ENCODE measurements at places on chromosomes 6 and 20.

GRCh38 chr6:62285612-62286469, at the start of gene KHDRBS2:
TSS of gene KHDRBS2 (minus strand) at chr6:62286225.
- peak; percentile 91 for DNase-seq

DNA sequence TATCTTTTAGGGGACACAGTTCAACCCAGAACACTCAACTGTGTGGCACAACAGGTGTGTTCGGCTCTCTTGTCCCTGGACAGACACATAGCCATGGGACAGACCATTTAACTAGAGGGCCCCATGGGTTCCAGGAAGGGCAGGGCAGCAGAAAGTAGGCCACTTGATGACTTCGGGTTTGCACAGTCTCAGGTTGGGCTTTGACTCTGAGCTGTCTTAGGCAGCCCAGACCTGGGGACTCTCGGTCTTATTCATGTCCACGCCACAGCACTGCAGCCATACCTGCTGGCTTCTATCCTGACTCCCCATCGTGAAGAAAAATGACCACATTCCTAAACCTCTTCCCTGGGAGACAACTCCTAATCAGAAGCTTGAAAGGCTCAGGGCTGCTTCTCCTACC, 146.1 kb upstream of the AKAP12 start:
- DNase-seq, result no peak

GRCh38 chr20:35360033-35360432, 51.7 kb downstream of the UQCC1 start:
- no peak for DNase-seq

DNA sequence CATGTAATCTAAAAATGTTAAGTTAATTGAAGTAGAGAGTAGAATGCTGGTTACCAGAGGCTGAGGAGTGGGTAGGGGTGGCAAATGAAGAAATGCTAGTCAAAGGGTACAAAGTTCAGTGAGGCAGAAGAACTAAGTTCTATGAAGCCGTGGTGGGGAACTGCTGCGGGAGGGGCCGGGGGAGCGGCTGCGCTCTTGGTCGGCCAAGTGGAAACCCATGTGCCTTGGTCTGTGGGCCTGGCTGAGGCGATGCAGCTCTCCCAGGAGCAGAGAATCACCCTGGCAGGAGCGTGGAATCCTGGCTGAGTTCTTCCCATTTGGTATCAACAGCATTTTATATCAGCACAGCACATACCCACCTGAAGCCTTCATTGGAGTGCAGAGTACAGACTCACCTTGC, 22.3 kb downstream of the TTLL2 start:
- DNase-seq, result no peak

DNA sequence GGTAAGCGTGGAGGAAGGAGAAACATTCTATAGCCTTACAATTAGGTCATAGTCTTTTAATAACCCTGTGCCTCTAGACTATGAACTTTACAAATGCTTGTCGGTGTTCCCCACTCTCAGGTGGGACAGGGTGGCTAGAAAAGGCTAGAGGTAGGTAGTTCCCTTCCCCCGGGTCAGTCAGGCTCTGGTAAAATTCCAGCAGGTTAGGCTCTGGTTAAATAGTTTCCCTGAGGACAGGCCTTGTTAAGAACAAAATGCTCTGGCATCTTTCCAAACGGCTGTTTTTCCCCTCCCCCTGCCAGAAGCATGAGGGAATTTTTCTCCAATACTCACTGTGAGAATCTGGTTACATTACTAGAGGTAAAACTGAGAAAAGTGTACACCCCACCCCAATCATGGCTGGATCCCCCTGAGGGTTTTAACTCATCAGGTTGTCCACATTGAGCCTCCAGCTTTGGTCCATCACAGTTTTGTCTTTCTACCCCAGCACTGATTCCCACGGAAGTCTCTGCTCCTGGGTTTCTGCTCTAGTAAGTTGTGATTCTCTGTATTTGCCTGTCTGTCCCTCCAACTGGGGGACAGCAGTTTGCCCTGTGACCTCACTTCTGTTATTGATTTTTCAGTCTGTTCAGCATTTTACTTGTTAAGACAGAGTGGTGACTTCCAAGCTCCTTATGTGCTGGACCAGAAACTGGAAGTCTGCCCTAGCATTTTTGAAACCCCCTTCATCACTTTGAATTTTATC, 84.7 kb upstream of the ADGRF1 start:
- DNase-seq, result no peak

GRCh38 chr6:57221191-57221935, 744 bp downstream of the RAB23 start:
- DNase-seq, result peak; percentile 17

DNA sequence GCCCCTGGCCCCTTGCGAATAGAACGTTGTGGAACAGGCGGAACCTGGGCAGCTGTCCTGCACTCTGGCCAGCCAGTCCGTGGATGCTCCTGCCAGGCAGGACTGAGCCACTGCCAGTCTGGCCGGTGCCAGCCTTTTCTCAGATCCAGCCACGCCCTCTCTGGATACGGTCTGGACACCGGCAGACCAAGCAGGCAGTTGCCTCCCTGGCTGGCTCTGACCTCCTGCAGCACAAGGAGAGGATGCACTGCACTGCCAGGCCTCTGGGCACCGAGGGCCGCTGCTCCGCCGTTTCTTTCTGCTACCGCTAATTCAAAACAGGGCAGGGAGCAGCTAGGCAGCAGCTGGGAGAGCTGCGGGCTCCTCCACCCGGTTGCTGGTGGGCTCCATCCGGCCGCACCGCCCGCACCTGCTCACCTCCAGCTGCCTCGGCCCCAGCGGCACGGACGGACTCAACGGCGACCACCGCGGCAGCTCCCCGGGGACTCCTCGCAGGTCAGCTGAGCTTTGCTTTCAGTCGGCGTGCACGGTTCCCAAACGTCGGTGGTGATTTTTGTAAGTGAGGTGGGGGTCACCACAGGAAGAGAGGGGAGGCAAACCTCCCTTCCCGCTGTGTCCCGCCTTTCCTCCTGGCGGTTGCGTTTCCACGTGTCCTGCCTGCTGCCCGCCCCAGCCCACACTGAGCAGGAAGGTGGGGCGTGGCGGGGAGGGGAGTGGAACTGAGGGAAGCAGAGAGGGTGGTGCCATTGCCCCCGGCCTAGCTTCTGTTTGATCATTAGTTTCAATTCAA, 30.3 kb upstream of the AFDN start:
- DNase-seq, result no peak

DNA sequence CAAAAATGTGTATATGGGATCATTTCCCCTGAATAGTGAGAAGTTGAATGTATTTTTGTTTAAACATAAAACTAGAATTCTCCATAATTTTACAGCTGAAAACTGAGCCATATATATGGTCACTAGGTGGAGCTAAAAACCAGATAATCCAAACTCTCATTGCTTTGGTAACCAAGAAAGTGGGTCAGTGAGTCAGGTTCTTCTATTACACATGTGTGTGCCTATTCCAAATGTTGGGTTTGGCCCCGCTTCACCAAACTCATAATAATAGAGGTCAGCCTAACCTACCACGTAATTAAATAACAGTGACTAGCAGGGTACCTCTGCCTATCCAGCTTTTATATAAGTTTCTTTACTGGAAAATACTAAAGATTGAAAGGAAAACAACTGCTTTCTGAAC, 19.3 kb upstream of the RNGTT start:
- DNase-seq, result peak; percentile 75

DNA sequence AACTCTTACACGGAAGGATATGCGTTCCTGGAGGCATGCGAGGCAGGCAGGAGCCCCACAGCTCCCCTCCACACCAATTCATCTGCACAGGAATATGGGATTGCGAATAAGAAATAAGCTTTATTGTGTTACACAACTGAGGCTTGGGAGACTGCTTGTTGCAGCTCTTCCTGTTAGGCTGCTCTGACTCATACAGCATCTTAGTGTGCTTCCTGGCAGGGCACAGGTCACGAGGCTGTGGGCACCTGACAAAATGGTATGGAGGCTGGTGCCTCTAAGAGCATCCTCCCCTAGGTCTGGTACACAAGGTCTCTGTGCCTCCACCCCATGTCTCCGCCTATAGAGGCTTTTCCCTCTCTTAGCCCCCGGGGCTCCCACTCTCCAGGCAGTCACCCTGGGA, 6.8 kb downstream of the SLC22A3 start:
- no peak for DNase-seq

DNA sequence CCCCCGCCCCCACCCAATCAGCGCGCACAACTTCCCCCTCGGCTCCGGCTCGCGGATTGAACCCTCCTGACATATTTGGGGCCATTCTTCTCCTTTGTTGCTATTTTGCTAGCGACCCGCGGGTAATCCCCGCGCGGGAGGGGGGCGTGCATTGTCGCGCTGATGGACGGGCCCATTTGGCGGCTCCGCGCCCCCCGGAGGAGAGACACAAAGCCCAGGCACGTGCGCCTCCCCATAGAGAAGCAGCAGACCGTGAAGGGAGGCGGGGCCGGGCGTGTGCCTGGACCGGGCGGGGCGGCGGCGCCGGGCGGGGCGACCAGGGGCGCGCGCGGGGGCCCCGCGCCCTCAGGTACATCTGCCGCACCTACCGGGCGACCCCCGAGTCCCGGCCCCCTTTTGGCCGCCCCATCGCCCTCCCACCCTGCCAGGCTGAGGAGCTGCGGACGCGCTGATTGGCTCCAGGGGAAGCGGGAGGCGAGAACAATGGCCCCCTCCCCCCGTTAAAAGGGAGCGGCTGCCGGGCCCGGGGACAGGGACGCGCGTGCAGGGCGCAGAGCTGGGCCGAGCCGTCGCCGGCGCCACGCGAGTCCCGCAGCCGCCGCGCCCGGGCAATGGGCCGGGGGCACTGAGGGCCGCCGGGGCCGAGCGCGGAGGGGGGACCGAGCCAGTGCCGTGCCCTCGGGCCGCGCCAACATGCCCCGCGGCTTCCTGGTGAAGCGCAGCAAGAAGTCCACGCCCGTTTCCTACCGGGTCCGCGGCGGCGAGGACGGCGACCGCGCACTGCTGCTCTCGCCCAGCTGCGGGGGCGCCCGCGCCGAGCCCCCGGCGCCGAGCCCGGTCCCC, at the start of gene INSM1:
TSS of gene INSM1 (plus strand) at position 530 of the 843 bp plus-strand sequence. CDS start at position 694, 164 bp downstream.
- DNase-seq, result peak; percentile 39

DNA sequence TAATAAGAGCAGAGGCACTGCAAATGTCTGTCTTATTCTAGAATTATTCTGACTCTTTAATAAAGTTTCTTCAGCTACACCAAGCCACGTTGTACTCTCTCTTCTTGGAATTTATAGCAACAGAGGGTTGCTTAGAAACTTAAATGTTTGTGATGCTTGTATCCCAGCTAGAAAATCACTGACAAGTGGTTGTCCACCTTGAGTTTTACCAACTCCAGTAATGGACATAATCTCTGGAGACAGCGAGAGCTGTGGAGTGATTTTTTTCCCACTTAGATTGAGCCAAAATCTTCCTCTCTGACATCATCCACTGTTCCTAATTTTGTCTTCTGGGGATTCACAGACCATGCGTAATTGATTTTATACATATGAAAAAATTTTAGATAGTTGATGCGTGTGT, 8.0 kb downstream of the ECT2L start:
- DNase-seq, result no peak

GRCh38 chr20:57395111-57395966, 4.1 kb downstream of the RBM38 start:
- peak; percentile 95 for DNase-seq

DNA sequence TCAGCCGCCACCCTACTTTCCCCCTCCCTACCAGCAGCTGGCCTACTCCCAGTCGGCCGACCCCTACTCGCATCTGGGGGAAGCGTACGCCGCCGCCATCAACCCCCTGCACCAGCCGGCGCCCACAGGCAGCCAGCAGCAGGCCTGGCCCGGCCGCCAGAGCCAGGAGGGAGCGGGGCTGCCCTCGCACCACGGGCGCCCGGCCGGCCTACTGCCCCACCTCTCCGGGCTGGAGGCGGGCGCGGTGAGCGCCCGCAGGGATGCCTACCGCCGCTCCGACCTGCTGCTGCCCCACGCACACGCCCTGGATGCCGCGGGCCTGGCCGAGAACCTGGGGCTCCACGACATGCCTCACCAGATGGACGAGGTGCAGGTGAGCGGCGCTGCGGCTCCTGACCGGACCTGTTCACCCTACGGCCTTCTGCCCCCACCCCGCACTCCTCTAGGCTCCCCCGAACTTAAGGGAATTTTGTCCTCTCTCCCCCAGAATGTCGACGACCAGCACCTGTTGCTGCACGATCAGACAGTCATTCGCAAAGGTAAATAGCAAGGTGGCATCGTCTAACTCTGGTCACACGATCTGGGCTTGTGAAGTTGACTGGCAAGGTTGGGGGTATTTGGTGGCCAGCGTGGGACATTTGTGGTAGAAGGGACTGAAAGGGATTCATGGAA, 2.3 kb downstream of the TFAP2C start:
- DNase-seq, result no peak

GRCh38 chr6:153503810-153504209, 372.7 kb upstream of the RGS17 start:
- no peak for DNase-seq

DNA sequence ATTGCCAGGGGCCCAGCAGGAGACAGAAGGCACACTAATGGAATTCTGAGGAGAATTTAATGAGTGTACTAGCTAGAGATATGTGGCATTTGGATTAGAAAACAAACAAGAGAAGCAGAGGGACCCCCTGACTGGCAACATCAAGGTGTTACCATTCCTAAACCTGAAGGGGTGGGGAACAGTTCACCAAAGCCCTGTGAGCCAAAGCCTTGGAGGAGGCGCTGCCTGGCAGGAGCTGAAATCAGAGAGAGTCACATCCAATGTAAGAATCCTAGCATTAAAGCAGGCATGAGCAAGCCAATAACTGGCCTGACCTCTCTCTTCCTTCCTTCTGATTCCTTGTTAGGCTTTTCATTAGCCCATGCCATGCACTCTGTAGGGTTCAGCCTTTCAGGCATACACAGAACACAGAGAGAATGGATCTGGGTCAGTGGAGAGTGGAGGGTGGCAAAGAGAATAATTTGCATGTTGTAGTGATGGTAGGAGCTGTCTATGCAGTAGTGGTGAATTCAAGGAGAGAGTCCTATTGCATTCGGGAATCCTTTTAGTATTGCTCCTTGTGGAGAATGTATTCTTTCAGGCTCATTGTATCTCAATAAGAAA, 367.2 kb upstream of the MAN1A1 start:
- no peak for DNase-seq

- DNase-seq, result no peak
Measured at GRCh38 chr20:39880890-39881289, 808.1 kb downstream of the MAFB start.

DNA sequence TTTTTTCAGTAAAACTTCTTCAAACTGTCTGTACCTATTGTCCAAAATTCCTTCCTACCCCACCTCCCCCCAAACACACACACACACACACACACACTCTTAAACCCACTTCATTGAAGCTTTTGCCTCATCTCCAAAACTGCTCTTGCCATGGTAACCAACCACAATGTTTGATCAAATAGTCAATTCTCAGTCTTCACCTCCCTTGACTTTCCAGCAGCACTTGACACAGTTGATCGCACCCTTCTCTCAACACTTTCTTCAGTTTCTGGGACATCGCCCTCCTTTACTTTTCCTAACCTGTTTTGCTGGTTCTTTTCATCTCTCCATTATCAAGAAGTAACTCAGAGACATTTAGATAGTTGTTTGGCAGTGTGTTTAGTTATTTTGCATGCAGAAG, 71.5 kb upstream of the COL21A1 start:
- no peak for DNase-seq

DNA sequence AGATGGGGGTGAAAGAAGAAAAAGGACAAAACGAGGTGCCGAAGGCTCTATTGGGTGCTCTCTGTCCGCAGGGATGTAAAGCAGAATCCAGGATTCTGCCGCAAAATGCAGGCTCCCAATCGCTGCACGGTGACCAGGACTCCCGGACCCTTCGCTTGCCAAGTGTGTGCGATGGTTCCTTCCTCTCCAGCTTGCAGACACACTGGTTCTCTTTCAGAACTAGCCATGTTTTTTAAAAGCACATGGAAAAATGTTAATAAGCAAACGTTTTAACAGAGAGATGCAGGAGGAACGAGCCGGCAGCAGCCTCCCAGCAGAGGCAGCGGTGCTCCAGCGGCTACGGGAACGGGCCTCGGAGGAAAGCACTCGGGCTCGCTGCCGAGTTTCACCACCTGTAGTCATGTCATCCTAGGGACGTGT, 59.6 kb downstream of the ZNF831 start:
- peak; percentile 7 for DNase-seq

GRCh38 chr6:54907355-54907754, 60.8 kb downstream of the FAM83B start:
- DNase-seq, result no peak

Measured in hippocampal formation (tissue), 2 donors.